ENCODE measurements at places on chromosomes 16 and 17. TPM values are rescaled to one million over a fixed set of nuclear protein-coding genes. Genes with fewer than 3 reads are reported as not detected.

The SLC35G6 gene
- not detected for total RNA-seq

The CRK gene
- total RNA-seq: 67.6 TPM

The ITGAL gene
- not detected for total RNA-seq

The C1QTNF8 gene
- not detected for total RNA-seq

The CACNG1 gene
- total RNA-seq: not detected

The CSH2 gene
- not detected for total RNA-seq

The MEIOC gene
- total RNA-seq: under 0.01 TPM

The ARHGAP23 gene
- 6.3 TPM for total RNA-seq

The ACAP1 gene
- total RNA-seq: 0.20 TPM

The CCL17 gene
- total RNA-seq: not detected

The LSM12 gene
- 30.9 TPM for total RNA-seq

The CCDC200 gene
- total RNA-seq: not detected

The CD300LB gene
- not detected for total RNA-seq

The SULT1A2 gene
- not detected for total RNA-seq

The ITGB4 gene
- 0.36 TPM for total RNA-seq
